CD4-positive, alpha-beta T cell treated with Interleukin-4 for 4 hours (primary cell): ENCODE measurements at places on chromosomes 16 and 17.

DNA sequence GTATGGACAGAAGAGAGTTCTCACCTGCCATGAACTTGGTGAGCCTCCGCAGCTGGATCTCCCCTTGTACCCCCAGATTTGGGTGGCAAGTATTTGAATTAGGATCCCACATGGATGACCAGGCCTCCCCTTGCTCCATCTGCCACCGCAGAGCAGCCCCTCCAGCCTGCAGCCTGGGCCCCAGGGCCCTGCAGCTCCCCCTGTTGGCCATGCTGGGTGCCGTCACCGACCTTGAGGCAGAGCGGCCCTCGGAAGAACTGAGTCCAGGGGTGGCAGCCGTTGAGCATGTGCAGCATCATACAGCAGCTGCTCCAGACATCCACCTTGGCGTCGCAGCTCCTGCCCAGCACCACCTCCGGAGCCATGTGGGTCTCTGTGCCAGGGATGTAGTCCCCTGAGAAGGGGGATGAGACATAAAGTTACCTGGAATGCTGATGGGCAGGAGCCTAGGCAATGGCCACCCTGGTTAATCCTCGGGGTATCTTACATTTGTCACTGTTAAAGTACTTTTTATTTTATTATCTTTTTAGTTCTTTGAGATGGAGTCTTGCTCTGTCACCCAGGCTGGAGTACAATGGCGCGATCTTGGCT lies 9.0 kb upstream of the SPATA32 start:
- DNase-seq: peak; percentile 31

DNA sequence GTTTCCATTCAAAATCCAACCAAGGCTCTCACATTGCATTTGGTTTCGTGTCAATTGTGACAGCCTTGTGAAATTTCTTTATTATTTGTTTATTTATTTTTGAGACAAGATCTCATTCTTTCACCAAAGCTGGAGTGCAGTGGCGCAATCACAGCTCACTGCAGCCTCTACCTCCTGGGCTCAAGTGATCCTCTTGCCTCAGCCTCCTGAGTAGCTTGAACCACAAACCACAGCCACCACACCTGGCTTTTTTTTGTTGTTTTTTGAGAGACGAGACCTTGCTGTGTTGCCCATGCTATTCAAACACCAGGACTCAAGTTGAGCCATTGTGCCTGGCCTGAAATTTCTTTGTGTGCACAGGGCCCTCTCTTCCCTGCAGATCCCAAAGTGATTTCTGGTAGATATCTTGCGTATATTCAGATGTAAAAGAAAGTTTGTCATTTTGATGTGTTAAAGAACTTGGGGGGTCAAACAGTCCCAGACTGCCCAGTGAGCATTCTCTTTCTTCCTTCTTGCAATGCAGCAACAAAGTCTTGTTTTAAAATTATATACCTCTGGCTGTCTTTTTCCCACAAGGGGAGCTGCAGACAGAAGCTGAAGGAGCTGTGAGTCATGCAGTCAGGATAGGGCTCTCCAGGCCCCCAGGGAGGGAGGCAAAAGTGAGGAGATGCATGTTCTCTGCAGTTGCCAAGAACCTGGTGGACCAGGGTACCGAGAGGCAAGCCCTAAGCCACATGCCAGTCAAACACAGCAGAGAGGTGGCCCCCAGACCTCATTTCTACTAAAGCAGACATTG lies 15.5 kb upstream of the USP22 start:
- no peak for DNase-seq

- no peak for DNase-seq
Observed at GRCh38 chr17:4176808-4177472, 33.9 kb downstream of the CYB5D2 start.

- no peak for DNase-seq
Observed at GRCh38 chr17:50594892-50595291, 34.4 kb downstream of the CACNA1G start.

DNA sequence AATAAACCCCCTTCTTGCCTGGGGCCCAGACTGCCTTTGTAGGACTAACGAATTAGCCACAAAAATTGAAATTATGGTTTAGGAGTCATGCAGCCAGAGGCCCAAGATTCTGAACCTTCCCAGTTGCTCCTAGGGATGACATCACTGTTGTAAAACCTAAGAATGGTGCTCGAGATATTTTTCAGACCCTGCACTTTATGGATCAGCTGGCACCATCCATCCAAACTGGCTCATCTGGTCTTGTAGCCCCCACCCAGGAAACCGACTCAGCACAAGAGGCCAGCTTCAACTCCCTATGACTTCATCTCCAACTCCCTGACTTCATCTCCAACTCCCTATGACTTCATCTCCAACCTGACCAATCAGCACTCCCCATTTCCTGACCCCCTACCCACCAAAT lies 10.9 kb upstream of the EVPL start:
- DNase-seq: no peak

DNA sequence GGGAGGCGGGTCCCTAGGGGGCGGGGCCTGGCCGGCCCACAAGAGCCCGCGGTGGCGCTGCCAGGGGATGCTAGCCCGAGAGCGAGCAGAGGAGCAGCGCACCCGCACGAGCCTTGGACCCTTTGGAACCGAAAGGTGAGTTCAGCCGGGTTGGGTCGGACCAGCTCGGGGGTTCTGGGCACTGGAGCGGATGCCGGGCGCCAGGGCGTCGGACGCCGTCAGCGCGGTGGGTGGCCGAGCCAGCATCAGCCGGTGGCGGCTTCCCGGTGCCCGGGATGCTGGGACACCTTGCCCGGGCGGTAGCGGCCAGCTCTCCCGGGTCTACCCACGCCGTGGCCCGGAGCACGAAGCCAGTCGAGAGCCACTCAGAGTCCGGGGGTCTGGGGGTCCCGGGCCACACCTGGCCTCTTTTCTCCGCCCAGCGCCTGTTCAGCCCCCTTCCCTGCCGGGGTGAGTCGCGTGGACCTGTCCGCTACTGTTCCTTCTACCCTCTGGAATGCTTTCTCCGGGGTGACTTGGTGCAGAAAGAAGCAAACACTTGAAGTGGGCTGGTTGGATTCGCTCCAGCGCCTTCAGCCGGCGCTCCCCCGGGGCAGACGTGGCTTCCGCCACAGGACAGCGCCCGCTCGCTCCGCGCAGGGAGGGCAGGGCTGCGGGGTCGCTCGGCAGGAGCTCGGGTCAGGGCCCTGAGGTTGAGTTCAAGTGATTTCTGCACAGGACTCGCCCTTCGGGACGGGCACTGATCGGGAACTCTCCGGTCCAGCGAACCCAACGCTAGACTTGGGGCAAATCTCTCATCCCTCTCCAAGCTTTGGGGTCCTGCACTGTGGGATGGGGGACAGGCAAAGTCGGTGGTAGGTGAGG lies at the start of gene SCNN1G:
Gene SCNN1G, plus strand, starts transcription at position 67 of the 864 bp plus-strand sequence. CDS start 3,527 bp downstream, outside the sequence.
- no peak for DNase-seq

DNA sequence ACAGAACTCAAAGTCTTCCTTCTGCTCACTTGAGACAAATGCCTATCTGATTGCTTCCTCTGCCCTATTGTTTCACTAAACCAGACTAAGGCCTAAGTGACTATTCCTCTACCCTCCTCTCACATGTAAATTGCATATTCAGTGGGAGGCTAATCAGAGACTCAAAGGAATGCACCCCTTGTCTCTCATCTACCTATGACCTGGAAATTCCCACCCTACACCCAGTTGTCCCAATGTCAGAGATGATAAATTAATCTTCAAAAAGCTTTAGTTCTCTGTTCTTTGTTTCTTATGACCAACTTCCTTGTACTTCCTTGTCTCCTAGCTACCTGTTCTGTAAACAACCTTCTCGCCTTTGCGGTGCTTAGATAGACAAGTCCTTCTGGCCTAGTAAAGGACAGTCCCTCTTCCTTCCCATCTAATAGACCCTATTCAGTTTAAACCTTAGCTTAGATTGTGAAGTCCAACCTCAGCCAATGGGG lies 76.0 kb downstream of the EMP2 start:
- DNase-seq: no peak

GRCh38 chr16:78184238-78185183 lies 85.1 kb downstream of the WWOX start:
- DNase-seq: no peak

GRCh38 chr17:48731355-48731754 lies 2.8 kb upstream of the HOXB13 start:
- DNase-seq: no peak

- DNase-seq: no peak
Observed at GRCh38 chr17:74088934-74089329, 114.5 kb upstream of the RPL38 start.

GRCh38 chr16:48559462-48560211 lies 50.3 kb downstream of the N4BP1 start:
- DNase-seq: no peak

GRCh38 chr17:38613981-38614779 lies 8.4 kb upstream of the SRCIN1 start:
- no peak for DNase-seq

- DNase-seq: no peak
Observed at GRCh38 chr17:1939981-1940809, 84.9 kb downstream of the RTN4RL1 start.

DNA sequence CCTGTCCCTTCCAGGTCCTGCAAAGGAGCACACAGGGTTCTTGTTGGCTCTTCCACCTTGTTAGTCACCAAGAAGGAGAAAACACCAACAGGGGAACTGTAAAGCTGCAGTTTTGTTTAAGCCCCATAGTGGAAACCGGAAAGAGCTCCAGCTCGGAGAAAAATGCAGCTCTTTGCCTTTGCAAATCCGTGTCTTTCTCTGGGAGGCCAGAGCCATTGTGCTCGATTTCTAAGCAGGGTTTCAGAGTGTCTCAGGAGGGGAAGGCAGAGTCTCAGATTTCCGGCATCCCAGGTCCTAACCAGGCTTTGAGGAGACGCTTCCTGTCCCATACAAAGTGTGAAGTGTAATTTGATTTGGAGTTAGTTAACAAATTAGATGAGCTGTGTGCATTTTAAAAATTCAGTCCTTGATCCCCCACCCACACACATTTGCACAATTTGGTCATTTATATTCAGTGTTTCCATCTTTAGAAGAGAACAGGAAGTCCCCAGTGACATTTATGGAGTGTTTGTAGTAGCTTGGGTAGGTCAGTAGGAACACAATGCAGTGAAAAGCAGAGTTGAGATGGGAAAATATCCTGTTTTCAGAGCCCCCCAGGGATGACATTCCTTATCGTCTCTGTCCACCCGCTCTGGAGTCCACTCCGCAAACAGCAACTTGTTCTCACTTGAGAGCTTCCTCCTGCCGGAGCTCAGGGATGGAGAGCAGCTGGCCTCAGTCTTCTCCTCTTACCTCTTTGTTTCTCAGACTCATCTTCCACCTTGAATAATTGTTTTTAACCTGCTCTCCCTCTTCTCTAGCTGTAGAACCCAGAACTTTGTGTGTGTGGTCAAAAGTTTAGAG lies 331.9 kb downstream of the SEC14L1 start:
- DNase-seq: no peak

DNA sequence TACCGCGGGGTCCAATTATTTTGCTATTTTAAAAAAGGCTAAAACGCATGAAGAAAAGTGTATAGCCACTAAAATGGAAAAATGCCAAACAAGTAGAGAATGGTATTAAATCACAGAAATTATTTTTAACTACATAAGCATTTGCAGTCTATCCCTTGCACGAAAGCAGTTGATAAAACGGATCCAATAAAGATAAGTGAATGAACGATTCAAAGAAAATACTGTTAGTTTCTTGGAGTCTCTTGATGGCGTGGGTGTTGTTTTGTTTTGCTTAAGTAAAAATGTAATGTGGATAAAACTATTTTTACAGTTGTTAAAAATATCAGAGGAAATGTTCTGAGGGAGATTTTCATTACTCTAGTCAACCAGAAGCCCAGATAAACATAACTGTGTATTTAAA lies 9.3 kb downstream of the HS3ST3A1 start:
- no peak for DNase-seq

GRCh38 chr17:42806249-42806648 lies 7.6 kb downstream of the CNTD1 start:
- DNase-seq: no peak

GRCh38 chr16:82187829-82188228 lies 17.8 kb upstream of the MPHOSPH6 start:
- DNase-seq: no peak

- DNase-seq: no peak
Observed at GRCh38 chr17:57102122-57102521, 17.1 kb downstream of the AKAP1 start.

DNA sequence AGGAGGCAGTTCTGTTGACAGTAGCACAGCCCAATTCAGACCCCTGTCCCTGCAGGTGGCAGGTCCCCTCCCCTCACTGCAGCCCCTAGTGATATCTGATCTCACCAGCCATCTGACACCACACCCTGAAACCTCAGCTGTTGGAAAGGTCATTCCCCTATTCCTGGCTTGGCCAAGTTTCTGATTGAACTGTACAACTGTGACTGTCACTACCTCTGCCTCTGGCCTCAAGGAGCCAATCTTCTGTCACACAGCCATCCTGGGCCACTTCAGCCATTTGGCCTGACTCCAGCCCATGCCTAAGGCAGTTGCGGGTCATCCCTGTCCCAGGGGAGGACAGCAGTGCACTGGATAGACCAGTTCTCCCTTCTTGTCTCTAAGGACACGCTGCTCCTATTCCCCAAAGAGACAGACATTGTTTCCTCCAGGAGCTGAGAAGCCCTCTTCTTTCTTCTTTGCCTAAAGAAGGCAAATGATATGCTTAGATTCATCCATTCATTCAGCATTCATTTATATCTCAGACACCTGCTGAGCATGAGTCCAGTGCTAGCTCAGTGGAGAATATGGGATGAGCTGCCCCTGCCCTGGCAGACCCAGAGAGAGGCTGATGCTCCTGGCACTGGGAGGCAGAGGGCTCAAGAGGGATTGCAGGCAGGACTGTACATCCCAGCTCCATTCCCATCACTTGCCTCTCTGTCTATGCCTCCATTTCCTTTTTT lies 4.6 kb upstream of the ALDOA start:
- DNase-seq: no peak

GRCh38 chr17:5640726-5641125 lies 56.4 kb upstream of the NLRP1 start:
- DNase-seq: no peak

- no peak for DNase-seq
Observed at GRCh38 chr16:69618307-69618706, 52.5 kb downstream of the NFAT5 start.

DNA sequence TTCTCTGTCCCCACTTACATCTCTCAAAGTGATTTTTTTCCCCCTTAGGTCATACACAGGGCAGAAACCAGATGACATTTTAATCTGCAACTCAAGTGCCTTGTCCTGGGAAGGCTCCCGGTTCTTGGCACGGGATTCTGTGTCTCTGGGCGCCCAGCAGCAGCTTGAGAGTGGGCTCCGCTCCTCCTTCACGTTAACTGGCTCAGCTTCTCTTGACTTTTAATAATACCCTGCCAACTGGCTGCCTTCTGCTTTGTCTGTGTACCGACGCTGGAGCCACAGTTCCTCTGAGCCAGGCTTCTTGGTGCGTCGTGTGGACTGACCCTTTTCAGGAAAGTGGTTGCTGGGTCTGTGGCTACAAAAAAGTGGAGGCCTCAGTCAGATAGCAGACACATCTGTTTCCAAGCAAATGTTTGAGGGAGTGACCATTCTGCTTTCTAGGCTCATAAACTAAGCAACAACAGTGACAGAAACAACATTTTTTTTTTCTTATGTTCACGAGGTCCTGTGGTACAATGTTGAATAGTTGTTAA lies 64.9 kb downstream of the IRF8 start:
- no peak for DNase-seq

GRCh38 chr16:83244057-83244456 lies 563.7 kb upstream of the HSBP1 start:
- no peak for DNase-seq
